Lung (tissue), 17 donors: ENCODE measurements at places on chromosomes 4 and X. TPM values are rescaled to one million over a fixed set of nuclear protein-coding genes. Genes with fewer than 3 reads are reported as not detected.

TIGD4 gene
- 2.1 TPM for total RNA-seq

RPS6KA6 gene
- total RNA-seq = 2.6 TPM

GRCh38 chr4:98706200-98706813 lies 47.9 kb upstream of the TSPAN5 start:
- no peaks in the 10 kb centered on the region for H3K36me3 ChIP-seq
- no peak for DNase-seq
- H3K4me1 ChIP-seq = no peaks in the 10 kb centered on the region

GRCh38 chr4:104010722-104011121 lies 290.9 kb upstream of the TACR3 start:
- H3K27me3 ChIP-seq = no peaks in the 10 kb centered on the region
- no peak overlapping the region for H3K4me3 ChIP-seq
- no peak overlapping the region for H3K27ac ChIP-seq
- H3K36me3 ChIP-seq = no peaks in the 10 kb centered on the region
- no peaks in the 10 kb centered on the region for H3K4me1 ChIP-seq
- no peak for DNase-seq
